A549 (cell line): ENCODE measurements at places on chromosomes 6 and 20.
A peak's percentile ranks its signal among the peaks of the same experiment; 100 is the strongest.

GRCh38 chr6:101394936-101395335, 1.4 kb downstream of the GRIK2 start:
- no peak for DNase-seq

DNA sequence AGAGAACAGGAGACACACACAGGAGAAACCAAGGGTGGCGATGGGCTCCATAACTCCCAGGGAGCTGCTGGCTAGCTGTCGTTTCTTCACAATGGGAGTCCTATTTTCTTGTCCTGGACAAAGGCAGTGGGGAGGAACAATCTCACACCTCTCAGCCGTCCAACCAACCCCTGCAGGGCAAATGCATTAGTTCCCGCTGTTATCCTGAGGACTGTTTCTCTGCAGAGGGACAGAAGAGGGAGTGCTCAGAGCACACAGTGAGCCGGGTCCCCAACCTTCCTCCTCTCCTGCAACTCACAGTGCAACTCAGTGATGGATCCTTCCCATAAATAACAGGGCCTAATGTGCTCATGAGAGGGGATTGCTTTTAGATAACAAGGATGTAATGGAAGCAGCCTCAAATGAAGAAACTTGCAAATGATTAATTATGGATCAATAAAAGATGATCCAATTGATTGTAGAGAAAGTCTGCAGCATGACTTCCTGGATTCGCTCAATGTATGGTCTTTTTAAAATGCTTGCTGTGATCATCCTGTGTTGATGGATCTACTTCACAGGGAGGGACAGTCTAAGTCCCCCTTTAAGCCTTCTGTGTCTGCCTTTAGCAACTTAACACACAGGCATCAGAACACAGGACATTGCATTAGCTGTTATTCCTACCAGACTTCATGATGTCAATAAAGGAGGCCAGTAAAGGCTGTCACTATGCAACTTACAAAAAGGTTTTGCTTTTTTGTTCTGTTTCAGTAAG, 453.4 kb upstream of the AGPAT4 start:
- DNase-seq: no peak

DNA sequence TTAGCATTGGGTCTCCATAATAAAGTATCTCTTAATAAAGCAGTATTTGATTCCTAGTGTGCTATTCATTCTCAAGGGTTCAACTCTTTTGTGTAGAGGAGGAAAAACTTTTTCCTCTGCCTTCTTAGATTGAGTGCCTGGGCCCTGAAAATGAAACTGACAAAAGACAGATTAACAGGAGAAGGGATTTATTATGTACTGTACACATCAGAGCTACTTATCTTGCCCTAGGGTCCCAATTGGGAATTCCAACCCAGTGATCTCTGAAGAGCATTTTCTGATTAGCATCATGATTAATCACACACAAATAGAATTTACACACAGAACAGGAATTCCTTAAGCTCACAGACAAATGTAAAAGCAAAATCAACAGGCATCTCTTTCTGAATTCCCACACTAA, 128.9 kb downstream of the CD164 start:
- DNase-seq: no peak

GRCh38 chr6:31529329-31530150, 778 bp downstream of the MCCD1 start:
- DNase-seq: no peak

GRCh38 chr20:10374036-10374435, 60.0 kb downstream of the MKKS start:
- DNase-seq: no peak

DNA sequence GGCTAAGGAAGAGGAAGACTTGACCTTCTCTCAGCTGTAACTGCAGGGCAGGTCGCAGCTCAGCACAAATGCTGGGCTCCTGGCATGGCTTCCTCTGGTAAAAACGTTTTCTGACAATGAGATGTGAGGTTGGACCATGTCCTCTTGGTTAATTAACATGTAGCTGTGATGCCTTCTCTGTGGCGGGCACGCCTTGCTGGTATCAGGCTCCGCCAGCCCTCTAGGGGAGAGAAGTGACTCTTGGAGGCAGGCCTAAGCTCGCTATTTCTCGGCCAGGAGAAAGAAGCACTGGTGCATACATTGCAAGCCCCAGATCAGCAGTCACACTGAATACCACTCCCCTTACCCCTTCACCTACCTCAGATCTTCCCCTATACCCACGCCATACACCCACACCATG, 65.0 kb downstream of the QRSL1 start:
- no peak for DNase-seq

- no peak for DNase-seq
Observed at GRCh38 chr20:62997417-62998035, 9.2 kb downstream of the BHLHE23 start.

GRCh38 chr20:4972506-4973251, 28.6 kb downstream of the SLC23A2 start:
- no peak for DNase-seq

- no peak for DNase-seq
Observed at GRCh38 chr20:13821876-13822275, 37.0 kb downstream of the NDUFAF5 start.

- DNase-seq: no peak
Observed at GRCh38 chr6:160420253-160420968, 72.2 kb downstream of the SLC22A3 start.

GRCh38 chr6:69129046-69129445, 494.0 kb downstream of the ADGRB3 start:
- DNase-seq: no peak

DNA sequence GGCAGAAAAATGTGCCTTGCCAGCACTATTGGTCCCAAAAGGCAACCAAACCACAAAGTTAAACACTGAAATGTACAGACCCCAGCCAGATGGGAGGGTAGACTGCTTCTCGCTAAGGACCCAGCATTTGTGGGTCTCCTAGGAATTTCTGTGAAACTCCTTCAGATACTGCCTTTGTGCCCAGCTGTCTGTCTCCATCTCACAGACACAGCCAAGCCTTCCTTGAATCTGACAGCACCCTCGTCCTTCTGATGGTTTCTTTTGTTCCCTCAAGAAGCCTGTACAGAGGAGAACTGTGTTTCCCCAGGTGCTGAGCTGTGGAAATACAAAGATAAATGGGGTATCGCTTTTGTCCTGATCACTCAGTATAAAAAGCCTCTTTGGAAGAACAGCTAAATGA, 254.0 kb upstream of the TAB2 start:
- DNase-seq: no peak

- DNase-seq: no peak
Observed at GRCh38 chr20:59672576-59672975, 68.2 kb downstream of the PHACTR3 start.

DNA sequence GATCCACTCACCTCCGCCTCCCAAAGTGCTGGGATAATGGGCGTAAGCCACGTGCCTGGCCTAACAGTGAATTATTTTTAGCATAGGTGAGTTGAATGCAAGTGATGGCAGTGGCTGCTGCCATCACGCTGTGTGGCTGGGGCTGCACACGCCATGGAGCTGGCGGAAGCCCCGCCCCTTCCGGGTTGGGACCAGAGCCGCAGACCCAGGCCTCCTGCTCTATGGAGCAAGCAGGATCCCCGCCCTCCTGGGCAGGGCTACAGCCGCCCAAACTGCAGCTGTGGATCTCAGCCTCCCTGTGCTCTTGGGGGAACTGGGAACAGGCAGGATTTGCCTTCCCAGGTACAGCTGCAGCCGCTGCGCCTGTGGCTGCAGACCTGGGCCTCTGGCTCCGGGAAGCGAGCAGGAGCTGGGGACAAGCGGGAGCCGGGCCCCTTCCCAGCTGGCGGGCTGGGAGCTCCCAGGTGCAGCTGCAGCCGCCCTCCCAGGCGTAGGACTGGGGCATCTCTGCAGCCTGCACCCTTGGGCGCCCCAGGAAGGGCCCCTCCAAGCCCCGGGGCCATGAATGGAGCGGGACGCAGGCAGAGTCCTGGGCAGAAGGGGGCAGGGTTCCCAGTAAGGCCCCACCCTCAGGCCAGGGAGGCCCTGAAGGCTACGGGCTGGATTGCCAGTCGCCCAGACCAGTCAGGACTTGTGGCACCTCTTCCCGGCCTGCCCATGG, 30.9 kb upstream of the SLA2 start:
- DNase-seq: no peak

- DNase-seq: no peak
Observed at GRCh38 chr6:74780831-74781230, 425.0 kb downstream of the COL12A1 start.

GRCh38 chr6:155738602-155739105, 283.0 kb upstream of the NOX3 start:
- DNase-seq: no peak

DNA sequence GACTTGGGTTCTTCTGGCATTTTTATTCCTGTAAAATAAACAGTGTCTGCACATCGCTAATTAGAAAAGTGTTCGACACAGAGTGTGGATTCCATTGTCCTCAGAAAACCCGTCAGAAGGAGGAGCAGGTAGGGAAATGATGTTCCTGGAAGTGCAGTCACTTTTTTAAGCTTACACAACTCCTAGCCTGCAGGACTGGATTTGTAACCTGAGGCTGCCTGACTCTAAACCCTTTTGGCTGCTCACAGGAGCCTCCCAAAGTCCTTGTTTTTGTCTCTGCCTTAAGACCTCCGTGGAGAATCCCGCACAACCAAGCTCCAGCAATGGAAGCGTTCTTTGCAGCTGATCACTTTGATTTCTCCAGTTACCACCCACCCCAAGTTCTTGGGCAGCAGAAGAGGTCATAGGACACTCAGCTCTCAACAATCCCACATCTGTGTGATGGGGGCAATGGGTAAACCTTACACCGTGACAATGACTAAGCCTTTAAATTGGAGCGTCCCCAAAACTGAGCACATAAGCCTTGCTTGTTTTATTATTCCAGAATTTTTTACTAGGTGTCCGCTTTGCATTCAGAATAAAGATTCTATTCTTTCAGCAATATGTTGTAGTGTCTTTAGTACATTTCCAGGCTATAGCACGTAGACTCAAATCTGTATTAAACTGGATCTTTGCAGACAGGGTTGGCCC, 227.9 kb downstream of the TBXT start:
- no peak for DNase-seq

DNA sequence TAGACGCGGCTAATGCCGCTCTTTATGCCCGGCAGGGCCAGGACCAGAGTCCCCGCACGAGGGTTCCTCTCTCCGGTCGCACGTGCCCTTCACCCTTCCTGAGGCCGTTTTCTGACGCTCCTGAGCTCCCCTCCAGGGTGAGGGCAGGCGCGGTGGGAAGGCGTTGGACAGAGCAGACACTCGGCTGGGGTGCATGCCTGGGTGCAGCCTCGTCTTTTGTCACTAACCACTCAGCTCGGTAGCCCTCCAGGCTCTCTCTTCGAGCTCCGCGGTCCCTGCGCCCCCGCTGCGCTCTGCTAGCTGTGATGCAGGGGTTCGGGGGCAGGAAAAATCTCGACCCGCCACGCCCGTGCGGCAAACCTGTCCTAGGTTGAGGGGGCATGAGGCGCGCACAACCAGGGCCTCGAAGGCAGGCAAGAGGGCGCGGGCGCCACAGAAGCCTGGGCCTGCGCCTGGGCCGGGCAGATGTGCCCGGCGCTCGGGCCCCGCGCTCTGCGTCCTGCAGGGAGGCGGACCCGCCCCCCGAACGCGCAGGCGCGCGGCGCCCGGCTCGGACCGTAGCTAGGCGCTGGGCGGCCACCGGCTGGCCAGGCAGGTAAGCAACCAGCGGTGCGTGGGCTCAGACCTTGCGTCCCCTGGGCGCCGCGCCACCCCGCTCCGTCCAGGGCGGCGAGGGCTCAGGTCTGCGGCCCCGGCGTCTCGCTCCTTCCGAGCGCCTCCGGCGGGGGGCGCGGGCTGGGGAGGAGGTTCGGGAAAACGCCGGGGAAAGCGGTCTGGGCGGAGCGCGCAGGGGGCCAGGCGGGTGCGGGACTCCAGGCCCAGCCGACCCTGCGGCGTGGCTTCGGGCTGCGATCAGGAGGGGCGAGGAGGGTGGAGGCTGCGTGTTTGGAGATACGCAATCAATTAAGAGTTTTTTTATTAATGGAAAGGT, at the start of gene L3MBTL1:
L3MBTL1 (plus strand) TSS at position 548 of the 931 bp plus-strand sequence. CDS start 5,807 bp downstream, outside the sequence.
- DNase-seq: peak; percentile 82

DNA sequence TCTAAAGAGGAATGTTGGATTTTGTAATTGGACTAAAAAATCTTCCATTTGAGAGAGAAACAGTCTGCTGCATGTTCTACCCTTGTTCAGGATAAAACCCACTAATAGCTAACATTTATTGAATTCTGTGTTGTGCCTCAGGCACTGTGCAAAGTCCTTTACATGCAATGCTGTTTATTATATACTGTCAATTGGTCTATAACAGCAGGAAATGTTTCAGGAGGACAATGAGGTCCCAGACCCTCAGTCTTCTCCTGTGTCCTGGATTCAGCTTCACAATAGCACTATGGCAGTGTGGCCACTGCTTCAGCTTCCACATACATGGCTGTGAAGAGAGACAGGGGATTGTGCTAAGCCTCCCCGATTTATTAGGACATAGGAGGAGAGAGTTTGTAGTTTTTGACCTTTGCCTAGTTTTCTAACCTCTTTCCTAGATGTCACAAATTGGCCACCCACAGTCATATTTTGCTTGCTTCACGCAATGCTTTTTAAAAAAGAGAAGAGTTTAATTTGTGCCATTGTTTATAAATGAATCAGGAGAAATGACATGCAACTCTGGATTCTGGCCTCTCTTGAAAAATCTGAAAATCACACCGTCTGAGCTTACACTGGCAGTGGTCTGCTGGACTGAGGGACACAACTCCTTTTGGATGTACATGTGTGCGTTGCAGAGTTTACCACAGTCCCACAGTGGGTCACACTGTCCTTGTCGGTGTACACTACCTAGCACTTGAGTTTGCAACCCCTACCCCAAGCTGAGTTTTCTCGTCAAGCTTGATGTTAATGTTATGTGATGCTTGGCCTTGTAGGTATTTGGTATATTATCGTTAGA, 11.3 kb downstream of the PTPN1 start:
- DNase-seq: no peak

DNA sequence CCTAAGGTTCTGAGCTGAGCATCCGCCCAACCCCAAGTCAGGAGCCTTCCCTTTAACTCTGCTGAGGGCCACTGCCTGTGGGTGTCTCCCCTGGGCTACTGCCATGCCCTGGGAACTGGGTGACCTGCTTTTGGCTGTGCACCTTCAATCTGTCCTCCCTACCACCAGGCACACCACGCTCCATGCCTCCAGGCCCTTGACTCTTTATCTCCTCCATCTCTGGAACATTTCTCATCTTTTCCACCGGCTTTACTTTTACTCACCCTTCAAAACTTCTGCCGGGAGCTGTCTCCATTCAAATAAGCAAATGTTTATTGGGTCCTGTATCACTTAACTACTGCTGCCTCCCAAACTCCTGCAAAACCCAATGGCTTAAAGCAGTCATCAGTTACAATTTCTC, 83.3 kb upstream of the NHSL1 start:
- no peak for DNase-seq

DNA sequence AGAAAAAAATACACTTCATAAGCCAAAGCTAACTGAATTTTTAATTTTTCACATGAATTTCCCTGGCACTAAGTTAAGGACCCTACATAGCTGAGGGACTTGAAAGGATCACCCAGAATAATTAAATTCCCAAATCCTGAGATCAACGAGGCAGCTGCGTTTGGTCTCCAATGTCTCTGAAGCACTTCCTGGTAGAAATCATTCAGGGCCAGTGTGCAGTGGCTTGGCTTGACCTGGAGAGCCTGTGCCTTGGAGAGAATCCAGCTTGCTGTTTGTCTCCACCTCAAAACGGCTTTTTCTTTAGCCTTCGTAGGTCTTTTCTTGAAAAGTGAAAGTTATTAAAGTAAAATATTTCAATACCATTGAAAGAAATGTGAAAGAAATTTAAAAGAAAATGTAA, 92.4 kb downstream of the SMOC2 start:
- DNase-seq: no peak

- DNase-seq: no peak
Observed at GRCh38 chr6:134735461-134735860, 214.4 kb downstream of the ALDH8A1 start.
